Fibroblast of lung (primary cell): ENCODE measurements at places on chromosomes 7 and 10. TPM values are rescaled to one million over a fixed set of nuclear protein-coding genes. Genes with fewer than 3 reads are reported as not detected.
A peak's percentile ranks its signal among the peaks of the same experiment; 100 is the strongest.

DNA sequence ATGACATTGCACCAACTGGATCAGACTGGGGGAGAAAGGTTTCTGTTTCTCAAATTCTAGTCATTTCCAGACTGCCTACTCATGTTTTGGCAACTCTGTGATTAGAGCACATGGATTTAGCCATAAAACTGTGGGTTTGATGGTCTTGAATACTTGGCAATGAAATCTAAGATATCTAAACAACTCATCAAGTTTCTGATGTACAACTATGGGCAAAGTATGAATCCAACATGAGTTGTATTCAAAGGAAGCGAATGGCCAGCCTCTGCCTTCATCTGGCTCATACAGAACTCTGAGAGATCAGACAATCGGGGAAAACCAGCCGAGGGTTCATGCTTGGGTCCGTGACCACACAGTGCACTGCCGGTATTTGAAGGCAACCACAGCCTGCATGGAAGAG lies 144.3 kb downstream of the ADAM12 start:
- peak; percentile 100 for DNase-seq

DNA sequence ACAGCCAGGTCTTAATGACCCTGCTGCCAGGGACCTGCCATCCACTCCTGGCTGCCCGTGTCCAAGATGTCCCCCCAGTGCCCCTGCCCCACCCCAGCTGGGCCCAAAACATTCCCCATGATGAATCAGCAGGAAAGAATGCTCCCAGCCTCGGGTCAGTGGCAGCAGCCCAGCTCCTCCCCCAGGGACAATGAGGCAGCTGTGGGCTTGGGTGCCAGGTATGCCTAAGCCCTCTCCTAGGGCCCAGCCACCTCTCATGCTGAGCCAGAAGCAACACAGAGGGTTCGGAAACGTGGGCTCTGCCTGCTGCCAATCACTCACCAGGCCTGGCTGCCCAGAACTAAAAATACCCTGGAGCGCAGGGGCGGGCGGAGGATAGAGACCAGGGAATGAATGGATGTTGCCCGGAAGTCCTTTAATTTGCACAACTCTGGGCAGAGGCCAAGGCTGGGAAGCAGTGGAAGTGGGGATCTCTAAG lies 1.5 kb upstream of the LOXL4 start:
- DNase-seq: peak; percentile 90

- no peak for DNase-seq
Measured at GRCh38 chr10:32957341-32958084, 517 bp downstream of the ITGB1 start.

GRCh38 chr7:155669717-155670505 lies 25.4 kb downstream of the RBM33 start:
- DNase-seq: peak; percentile 47

GRCh38 chr10:24132741-24133140 lies 76.2 kb upstream of the KIAA1217 start:
- DNase-seq: no peak

GRCh38 chr10:129192344-129193128 lies 274.5 kb upstream of the MGMT start:
- DNase-seq: no peak

DNA sequence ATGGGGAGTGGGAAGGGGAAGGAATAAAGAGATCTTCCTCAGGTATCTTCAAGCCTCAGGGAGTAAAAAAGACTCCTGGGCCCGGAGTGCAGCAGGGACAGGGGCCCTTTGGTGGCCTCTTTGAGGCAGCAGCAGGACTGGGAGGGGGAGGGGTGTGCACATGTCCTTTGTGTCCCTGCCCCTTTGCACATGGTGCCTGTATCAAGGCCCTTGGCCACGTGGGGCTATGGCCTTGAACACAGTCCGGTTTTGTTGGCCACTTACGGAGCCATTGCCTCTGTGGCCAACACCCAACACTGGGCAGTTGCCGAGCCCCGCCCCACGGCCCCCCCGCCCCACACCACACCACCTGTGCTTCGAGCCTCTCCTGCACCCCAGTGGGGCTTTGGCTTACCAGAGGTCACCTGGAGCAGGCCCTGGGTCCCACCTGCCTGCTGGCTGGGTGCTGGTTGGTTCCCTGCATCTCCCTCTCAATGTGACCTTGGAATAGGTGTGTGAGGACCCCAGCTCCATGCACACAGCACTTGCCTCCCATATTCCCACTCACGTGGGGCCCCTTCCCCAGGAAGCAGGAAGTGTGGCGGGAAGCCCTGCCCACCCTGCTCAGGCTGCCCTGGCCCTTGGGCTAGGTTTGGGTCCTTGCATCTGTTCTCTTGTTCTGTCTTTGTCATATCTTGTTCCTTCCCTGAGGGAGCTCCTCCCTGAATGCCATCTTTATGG lies 5.4 kb downstream of the SAP25 start:
- no peak for DNase-seq

DNA sequence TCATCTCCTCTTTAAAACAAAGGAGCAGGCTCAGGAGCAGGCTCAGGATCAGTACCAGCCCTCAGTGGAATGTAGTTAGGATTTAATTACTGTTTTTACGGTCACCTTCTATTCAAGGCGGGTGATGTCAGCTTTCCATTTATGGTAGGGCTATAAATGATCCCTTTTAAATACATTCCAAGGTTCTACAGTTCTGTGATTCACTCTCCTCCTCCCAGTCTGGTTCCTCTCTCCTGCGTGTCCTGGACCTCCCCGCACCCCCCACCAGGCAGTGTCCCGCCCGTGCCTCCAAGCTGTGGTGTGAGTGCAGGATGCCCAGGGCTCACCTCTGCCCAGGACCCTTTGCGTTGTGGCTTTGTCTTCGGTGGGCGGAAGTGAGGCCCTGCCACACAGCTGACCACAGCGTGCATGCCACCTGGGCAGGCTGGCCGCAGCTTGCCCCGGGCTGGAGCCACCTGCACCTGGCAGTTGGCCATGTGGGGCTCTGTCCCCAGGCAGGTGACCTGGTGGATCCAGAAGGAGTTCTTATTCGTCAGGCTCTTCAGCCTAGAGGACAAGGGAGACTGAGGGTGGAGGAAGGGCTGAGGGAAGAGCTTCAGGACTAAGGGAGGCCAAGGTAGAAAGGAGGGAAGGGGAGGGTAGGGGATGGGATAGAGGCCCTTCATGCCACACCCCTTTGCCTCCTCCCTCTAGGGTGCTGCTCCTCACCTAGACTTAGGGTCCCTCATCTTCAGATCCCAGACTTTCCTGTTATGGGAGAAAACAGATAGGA lies 9.1 kb downstream of the LOXL4 start:
- no peak for DNase-seq

DNA sequence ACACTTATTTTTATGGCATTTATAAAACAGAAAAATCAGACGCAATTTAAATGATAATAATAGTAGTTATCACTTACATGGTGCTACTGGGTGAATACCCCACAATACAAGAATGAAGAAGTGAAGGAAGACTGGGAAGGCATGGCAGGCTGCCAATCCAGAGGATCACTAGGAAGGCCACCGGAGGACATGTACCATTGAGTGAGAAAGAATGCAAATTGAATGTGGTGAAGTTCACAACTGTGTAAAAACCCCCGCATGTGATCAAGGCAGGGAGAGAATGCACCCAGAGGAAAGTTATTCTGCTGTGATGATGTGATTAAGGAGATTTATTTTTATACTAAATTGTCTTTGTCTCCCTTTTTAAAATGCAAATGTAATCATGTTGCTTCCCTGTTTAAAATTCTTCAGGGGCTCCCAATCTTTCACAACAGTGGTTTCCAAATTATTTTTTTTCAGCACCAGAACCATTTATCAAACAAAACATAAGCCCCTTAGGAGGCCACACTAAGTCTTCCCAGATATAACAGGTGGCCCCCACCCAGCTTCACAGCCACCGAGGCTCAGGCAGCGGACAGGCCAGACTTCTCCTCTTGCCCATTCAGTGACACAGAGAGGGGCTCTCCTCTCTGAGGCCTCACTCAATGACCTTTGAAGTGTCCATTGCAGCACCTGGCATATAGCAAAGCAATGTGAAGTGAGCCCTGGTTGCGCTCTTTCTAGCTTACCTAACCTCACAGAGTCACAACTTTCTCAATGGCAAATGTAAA lies 59.6 kb downstream of the FRMPD2 start:
- no peak for DNase-seq

GRCh38 chr10:121822180-121822579 lies 105.7 kb downstream of the ATE1 start:
- DNase-seq: no peak

DNA sequence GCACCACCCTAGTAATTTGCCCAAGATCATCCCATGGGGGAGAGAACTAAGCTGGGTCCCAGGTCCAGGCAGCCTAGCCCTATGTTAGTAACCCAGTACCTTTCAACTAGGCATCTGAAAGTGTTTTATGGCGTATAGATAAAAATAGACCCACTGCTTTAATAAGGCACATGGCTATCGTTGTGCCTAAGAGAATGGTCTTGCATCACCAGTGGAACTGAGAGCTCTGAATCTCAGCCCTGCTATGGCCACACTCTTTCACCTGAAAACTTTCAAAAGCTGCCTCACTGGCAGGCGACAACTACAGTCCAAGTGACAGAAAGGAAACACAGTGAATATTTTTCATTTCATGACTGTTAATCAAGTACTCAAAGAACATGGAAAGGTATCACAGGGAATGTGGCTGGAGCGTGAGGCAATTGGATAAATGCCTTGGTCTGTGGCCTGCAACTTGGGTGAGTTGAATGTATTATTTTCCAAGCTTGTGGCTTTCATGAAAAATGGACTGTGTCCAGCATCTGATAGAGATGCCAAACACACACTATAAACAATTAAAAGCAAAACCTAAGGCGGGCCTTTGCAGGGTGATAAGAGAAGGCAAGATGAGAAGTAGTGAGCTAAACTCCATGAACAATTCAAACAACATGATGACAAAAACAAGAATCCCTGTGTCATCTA lies 18.0 kb upstream of the SFMBT2 start:
- DNase-seq: no peak

DNA sequence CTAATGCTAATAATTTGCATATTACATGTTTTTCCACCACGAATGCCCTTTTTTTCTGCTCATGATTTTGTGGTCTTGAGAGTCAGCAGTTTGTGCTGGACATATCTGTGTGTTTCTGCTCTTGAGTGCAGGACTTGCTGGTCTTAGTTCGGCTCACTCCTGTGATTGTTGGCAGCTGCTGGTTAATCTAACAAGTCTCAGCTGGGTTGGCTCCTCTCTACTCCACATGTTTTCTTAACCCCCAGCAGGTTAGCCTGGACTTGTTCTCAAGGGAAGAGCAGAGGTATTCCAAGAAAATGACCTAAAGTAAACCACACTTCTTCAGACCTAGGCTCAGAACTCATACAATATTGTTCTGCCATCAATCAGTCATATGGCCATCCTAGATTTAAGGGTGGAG lies 1238.9 kb downstream of the XPNPEP1 start:
- no peak for DNase-seq

DNA sequence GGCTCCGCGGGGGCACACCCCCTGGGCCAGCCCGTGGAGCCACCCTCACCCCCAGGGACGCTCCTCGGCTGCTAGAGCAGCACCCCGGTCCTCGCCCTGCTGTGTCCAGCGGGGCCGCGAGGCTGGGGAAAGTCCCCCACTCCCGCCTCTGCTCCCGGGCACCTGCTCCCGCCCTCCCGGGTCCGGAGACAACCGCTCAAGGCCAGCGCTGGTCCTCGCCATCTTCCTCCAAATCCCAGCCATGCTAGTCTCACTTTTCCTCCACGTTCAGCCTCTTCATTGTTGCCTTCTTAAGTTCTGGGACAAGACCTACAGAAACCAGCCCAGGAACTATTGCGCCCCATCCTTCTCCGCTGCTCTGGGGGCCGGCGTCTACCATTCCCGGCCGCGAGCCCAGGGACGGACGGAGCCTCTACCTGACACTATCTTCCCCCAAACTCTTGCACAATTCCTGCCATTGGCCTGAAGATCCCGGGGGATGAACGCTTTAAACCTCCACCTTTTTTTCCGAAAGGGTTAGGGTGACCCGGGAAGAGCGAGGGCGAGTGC lies 4.8 kb upstream of the KCP start:
- DNase-seq: no peak

GRCh38 chr10:99532687-99533495 lies at the start of gene NKX2-3:
Gene NKX2-3 (plus strand): TSS chr10:99532942. CDS start chr10:99533132, 190 bp downstream.
- peak; percentile 32 for DNase-seq

- DNase-seq: no peak
Measured at GRCh38 chr7:7829667-7830066, 111.3 kb upstream of the RPA3 start.

CCDC146 gene
- 2.8 and 3.6 TPM in 2 replicates for total RNA-seq

INTS15 gene
- 7.1 and 9.0 TPM in 2 replicates for total RNA-seq

ANK3 gene
- 0.50 and 1.3 TPM in 2 replicates for total RNA-seq

PCBD1 gene
- 35.2 and 46.6 TPM in 2 replicates for total RNA-seq

PTN gene
- 13.9 and 30.2 TPM in 2 replicates for total RNA-seq

ANKRD2 gene
- total RNA-seq: 1.8 TPM in 2 replicates

TCAF2 gene
- total RNA-seq: 1.3 and 1.5 TPM in 2 replicates

CDNF gene
- 1.2 and 1.5 TPM in 2 replicates for total RNA-seq

SEC23IP gene
- 16.3 and 21.3 TPM in 2 replicates for total RNA-seq

ABCA13 gene
- total RNA-seq: 0.26 and 10.9 TPM in 2 replicates

OPN1SW gene
- total RNA-seq: not detected in 2 replicates

PCDH15 gene
- under 0.01 and 0.26 TPM in 2 replicates for total RNA-seq

AGMO gene
- not detected in 2 replicates for total RNA-seq

ARMH3 gene
- total RNA-seq: 8.5 and 14.5 TPM in 2 replicates

VGF gene
- total RNA-seq: 0.26 and 0.66 TPM in 2 replicates
